SK-N-SH (cell line): ENCODE measurements at places on chromosomes 6 and 20.

DNA sequence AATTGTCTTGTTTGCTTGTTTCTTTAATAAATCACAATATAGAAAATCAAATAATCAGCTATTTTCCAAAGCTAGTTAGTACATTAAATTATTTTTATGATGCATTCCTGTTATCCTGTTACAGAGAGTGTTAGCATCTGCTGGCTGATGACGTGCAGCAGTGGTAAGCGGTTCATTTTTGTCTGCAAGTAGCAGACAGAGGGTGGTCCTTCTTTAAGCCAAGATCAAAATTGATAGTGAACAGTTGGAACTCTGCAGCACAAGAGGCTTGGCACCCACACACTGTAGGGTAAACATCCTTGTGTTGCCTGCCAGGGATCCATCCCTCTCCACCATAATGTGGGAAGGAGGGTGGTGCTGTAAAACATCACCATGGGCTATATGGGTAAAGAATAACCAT, 158.3 kb downstream of the FRK start:
- no peak for DNase-seq

GRCh38 chr6:160118620-160119229, 2.9 kb upstream of the SLC22A1 start:
- DNase-seq, result no peak

GRCh38 chr20:25686081-25687067, 10.3 kb downstream of the ZNF337 start:
- DNase-seq, result no peak

DNA sequence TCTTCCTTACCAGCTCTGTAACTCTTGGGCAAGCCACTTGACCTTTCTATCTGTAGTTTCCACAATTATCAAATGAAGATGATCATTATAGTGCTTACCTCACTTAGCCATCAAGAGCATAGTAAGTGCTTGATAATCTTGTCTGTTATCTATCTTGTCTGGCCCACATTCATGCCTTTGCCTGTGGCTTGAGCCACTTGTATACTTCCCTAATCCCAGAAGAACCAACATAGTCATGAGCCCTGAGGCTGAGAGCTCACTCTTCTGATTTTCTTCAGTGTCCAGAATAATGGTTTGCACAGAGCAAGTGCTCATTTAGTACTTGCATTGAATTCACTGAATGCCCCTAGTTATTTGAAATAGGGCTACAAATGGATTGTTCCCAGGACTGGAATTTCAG, 108.2 kb downstream of the SASH1 start:
- no peak for DNase-seq

- no peak for DNase-seq
Observed at GRCh38 chr6:20259316-20260049, 47.2 kb upstream of the MBOAT1 start.

GRCh38 chr6:9657994-9658393, 756.9 kb downstream of the TFAP2A start:
- no peak for DNase-seq

GRCh38 chr6:161117308-161117707, 125.7 kb downstream of the MAP3K4 start:
- no peak for DNase-seq

- DNase-seq, result no peak
Observed at GRCh38 chr6:11478586-11478985, 59.0 kb upstream of the TMEM170B start.

DNA sequence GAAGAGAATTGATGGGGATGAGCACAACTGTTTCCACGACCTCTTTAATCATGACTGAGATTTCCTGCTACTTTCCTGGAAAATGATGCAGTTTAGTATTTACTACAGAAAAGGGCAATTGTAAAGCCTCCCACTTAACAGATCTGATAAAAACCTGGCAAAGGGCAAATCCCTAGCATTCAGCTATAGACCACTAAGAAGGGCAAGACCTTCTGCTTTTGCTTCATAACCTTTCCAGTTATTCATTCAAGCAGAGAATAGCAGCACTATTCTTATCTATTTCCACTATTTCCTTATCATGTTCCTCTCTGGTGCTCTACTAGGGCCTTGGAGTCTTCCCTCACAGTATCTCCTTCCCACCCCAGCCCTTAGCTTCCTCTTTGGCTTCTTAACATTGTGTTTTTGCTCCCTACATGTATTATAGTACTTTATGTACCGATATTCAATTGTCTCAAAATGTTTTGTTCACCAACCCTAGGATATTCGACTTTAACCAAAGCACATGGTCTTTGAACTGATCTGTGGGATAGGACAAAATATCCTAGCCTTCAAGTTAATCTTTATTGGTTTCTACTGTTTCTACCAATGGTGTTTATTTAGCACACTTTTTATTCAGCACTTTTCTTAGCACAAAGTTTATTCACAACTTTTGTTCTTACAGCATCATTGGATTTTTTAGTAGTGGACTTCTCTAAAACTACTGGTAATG, 32.7 kb upstream of the MANEA start:
- DNase-seq, result no peak

GRCh38 chr6:104704191-104704590, 155.5 kb downstream of the HACE1 start:
- DNase-seq, result no peak

DNA sequence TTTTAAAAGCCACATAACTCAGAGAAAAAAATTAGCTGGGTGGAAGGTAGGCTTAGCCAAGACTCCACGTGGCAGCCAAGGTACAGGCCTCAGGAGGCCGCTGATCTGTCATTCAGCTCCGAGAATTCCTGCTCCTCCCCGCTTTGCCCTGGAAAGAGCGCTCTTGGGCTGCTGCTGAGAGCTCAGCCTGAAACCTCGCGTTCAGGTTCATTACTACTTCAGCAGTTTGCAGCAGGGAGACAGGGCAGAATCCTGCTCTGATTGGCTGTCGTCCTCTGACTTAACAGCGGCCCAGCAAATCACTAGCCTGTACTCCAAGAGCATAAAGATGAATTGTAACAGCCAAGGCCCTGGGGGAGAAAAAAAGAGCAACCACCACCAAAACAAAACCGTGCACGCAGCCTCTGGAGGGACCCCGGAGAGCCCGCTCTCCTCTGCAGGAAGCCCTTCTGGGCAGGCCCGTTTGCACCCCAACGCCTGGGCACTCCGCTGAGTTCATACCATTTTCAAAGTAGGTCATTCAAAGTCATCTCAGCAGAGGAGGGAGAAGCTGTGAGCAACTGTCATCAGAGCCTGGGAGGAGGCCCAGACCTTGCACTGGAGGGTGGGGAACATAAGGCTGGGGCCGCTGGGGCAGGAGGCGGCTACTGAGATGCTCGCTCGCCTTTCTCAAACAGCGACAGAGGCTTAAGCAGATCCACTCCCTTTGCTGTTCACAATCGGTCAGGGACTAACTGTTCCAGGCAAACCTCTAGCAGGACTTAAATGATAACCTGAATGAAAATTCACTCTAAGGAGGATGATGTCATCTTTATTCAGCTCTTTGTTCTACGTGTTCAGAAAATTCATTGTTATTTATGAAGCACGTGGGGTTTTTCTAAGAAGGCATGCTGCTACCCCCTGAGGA, 42.3 kb upstream of the ATXN1 start:
- no peak for DNase-seq

GRCh38 chr6:36836111-36837021, 2.9 kb downstream of the CPNE5 start:
- DNase-seq, result no peak
